ENCODE measurements at places on chromosomes 2 and 18.

DNA sequence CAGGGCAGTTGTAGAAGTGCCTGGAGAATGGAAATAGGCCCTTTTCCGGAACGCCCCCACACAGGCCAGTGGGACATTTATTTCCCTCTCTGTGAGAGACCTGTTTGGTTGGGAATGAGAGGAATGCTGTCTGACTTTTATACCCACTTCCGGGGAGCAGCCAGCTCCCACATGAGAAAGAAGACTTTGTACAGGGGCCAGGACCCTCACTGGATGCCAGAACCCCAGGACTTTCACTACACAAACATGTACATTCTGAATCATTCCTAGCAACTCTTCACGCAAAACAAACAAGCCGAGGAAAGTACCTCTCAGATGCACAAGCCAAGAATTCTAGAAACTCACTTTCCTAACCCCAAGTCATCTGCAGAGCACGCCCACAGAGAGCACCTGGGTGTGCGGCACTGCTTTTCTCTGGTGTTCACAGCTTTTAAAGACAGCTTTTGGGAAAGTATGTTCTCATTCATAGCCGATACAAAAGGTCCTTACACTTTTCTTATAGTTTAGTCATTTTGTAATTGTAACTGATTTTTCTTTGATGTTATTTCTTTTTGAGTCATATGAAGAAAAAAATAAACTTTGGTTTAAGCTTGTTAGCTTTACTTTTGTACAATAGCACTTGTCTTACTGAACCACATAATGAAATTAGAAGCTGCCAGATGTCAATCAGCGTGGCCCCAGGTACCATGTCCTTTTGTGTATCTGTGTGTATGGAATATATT, 856.1 kb upstream of the ID2 start:
- H3K4me1 ChIP-seq = no peaks in the 10 kb centered on the region
- H3K36me3 ChIP-seq = no peaks in the 10 kb centered on the region
- DNase-seq = peak; percentile 47
- H3K27ac ChIP-seq = peak overlapping the region; percentile 62

- peak; percentile 59 for DNase-seq
- H3K27me3 ChIP-seq = no peaks in the 10 kb centered on the region
- H3K4me1 ChIP-seq = no peaks in the 10 kb centered on the region
- no peak overlapping the region for H3K27ac ChIP-seq
These were observed 24.4 kb downstream of the ADRA2B start for GRCh38 chr2:96091711-96092572.

DNA sequence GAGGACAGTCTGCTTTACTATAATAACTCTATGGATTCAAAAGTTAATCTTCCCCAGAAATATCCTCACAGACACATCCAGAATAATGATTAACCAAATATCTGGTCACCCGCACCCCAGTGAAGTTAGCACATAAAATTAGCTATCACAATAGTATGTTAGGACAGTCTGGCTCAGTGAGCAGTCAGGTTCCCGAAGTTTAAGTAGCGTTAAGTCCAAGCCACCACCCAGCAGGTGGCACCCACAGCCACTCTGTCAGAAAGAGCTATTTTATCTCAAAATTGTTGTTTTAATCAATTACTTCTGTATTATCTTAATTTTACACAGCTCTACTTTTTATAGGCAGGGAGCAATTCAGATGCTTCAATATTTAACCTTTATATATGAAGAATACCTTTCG, 537.5 kb downstream of the MBD2 start:
- no peak overlapping the region for H3K27ac ChIP-seq
- no peaks in the 10 kb centered on the region for H3K36me3 ChIP-seq
- H3K4me1 ChIP-seq = no peaks in the 10 kb centered on the region
- DNase-seq = no peak
- peaks cover 5% of the 10 kb centered on the region for H3K27me3 ChIP-seq
- no peak overlapping the region for H3K4me3 ChIP-seq

DNA sequence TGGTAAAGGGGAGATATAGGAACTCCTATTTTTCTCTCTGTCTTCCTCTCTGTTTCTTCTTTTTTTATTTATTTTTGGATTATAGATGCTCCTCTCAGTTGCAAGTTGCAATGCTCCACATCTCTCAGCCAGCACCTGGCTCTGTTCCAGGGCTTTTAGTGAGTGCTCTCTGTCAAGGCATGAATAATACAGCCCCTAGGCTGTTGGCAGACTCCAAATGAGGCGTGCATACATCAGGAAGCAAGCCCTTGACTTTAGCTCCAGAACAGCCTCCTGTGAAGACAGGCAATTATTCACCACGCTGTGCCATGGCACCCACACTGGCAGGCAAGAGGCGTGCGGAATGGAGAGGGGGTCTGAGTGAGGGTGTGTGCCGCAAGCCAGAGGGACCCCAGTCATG, 228.1 kb upstream of the PXDN start:
- no peak overlapping the region for H3K27ac ChIP-seq
- H3K4me3 ChIP-seq = no peak overlapping the region
- no peaks in the 10 kb centered on the region for H3K36me3 ChIP-seq
- H3K4me1 ChIP-seq = no peaks in the 10 kb centered on the region
- DNase-seq = no peak

DNA sequence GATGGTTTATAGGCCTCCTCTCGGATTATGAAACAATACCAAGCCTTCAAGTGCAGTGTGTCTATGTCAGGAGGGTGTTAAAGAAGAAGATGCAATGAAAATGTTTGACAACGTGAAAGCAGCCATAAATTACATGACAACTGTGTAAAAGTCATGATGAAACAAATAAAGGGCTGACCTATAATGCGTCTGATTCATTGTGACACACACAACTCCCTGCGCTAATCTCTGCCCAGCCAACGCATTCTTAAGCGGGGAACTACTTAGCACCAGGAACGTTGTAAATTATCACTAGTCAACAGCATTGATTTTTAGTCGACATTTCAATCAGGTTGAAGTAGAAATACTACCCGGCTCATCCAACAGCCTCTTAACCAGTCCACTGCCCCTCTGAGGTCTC, 26.8 kb downstream of the BCL11A start:
- H3K36me3 ChIP-seq = no peaks in the 10 kb centered on the region
- DNase-seq = no peak
- H3K4me3 ChIP-seq = no peak overlapping the region
- peaks cover 18% of the 10 kb centered on the region for H3K4me1 ChIP-seq

GRCh38 chr2:157124731-157125130, 132.8 kb upstream of the GALNT5 start:
- no peaks in the 10 kb centered on the region for H3K36me3 ChIP-seq
- no peak for DNase-seq
- H3K4me3 ChIP-seq = no peak overlapping the region
- no peaks in the 10 kb centered on the region for H3K4me1 ChIP-seq
- no peak overlapping the region for H3K27ac ChIP-seq
- no peaks in the 10 kb centered on the region for H3K27me3 ChIP-seq

DNA sequence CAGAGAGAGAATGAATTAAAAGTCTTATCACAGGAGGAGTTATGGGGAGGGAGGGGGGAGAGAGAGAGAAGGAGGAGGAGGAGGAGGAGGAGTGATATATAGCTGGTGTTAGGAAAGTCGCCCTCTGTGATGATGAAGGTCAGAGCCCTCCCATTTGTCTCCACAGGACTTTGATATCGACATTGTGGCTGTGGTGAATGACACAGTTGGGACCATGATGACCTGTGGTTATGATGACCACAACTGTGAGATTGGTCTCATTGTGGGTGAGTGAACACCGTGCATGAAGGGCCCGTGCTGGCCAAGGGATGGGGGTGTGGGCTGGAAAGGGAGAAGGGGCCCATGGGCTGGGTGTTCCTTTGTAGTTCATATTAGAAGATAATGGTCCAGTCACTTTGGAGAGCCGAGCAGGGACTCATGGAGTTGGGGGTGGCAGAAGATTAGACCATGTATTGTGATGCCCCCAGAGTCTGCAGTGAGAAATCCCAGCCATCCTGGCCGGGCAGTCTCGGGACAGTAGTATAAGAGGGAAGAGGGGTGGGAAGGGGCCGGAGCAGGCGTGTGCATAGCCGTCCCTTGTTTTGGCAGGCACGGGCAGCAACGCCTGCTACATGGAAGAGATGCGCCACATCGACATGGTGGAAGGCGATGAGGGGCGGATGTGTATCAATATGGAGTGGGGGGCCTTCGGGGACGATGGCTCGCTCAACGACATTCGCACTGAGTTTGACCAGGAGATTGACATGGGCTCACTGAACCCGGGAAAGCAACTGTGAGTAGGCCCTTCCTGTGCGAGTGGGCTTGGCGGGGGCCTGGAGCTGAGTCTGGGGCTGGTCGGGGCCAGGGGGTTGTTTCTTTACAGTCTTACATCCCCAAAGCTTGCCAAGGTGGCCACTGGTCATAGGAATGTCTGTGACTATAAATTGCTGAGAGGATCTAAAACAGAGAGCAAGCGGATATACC, 40.0 kb downstream of the HK2 start:
- no peaks in the 10 kb centered on the region for H3K36me3 ChIP-seq
- H3K27ac ChIP-seq = no peak overlapping the region
- H3K4me3 ChIP-seq = no peak overlapping the region
- no peak for DNase-seq
- H3K27me3 ChIP-seq = no peaks in the 10 kb centered on the region

GRCh38 chr2:54374591-54375364, 81.3 kb upstream of the SPTBN1 start:
- no peaks in the 10 kb centered on the region for H3K36me3 ChIP-seq
- H3K27ac ChIP-seq = no peak overlapping the region
- H3K4me3 ChIP-seq = no peak overlapping the region
- no peaks in the 10 kb centered on the region for H3K27me3 ChIP-seq

GRCh38 chr18:37266290-37266689, 299.3 kb downstream of the CELF4 start:
- H3K27ac ChIP-seq = no peak overlapping the region
- H3K4me3 ChIP-seq = no peak overlapping the region
- no peaks in the 10 kb centered on the region for H3K4me1 ChIP-seq
- no peaks in the 10 kb centered on the region for H3K36me3 ChIP-seq
- H3K27me3 ChIP-seq = no peaks in the 10 kb centered on the region
- DNase-seq = no peak

GRCh38 chr2:230356084-230356483, 29.1 kb downstream of the SP140L start:
- H3K4me3 ChIP-seq = no peak overlapping the region
- no peak for DNase-seq
- no peaks in the 10 kb centered on the region for H3K4me1 ChIP-seq

DNA sequence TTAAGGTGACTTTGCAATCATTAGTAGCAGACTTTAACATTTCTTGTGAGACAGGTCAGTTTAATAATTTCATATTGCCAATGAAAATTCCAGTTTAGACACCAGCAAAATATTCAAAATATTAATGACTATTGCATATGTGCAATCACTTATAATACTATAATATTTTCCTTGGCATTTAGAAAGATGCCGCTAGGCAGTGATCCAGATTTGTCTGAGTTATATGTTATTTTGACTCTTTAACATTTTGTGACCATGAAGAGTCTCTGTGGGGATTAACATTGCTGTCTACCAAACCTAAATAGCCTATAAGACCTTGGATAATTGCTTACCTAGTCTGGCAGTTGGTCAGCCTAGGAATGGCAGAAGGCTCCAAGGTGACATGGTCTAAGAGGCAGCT, 389.6 kb downstream of the THSD7B start:
- no peaks in the 10 kb centered on the region for H3K36me3 ChIP-seq
- H3K4me3 ChIP-seq = no peak overlapping the region
- no peak overlapping the region for H3K27ac ChIP-seq
- DNase-seq = no peak
- H3K4me1 ChIP-seq = no peaks in the 10 kb centered on the region

GRCh38 chr18:47409519-47409918, 158.1 kb upstream of the SKOR2 start:
- DNase-seq = no peak
- H3K4me1 ChIP-seq = no peaks in the 10 kb centered on the region

DNA sequence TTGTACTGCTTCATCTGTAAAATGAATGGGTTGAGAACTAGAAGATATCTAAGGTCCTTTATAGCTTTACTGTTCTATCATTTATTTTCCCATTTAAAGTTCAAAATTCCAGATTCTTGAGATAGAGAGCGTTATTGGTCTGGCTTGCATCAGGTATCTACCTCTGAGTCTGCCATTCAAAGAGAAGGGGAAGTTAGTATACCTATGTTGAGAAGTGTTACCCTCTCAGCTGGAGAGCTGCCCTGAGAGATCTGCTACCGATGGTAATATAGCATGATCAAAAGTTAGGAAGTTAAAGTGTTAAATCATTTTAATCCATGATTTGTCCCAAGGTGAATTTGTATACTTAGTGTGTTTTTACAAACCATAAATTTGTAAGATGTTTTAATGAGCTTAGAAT, 7.4 kb downstream of the EPC2 start:
- H3K4me1 ChIP-seq = peaks cover 14% of the 10 kb centered on the region
- no peak overlapping the region for H3K27ac ChIP-seq
- no peak for DNase-seq
- H3K4me3 ChIP-seq = no peak overlapping the region

- H3K36me3 ChIP-seq = no peaks in the 10 kb centered on the region
- H3K27me3 ChIP-seq = no peaks in the 10 kb centered on the region
- no peak overlapping the region for H3K27ac ChIP-seq
- no peak for DNase-seq
- no peak overlapping the region for H3K4me3 ChIP-seq
These were observed 3.2 kb downstream of the LIPG start for GRCh38 chr18:49565101-49565500.

GRCh38 chr2:12236136-12236844, 480.4 kb upstream of the TRIB2 start:
- H3K27ac ChIP-seq = no peak overlapping the region
- H3K4me1 ChIP-seq = no peaks in the 10 kb centered on the region
- no peaks in the 10 kb centered on the region for H3K36me3 ChIP-seq
- H3K27me3 ChIP-seq = no peaks in the 10 kb centered on the region

DNA sequence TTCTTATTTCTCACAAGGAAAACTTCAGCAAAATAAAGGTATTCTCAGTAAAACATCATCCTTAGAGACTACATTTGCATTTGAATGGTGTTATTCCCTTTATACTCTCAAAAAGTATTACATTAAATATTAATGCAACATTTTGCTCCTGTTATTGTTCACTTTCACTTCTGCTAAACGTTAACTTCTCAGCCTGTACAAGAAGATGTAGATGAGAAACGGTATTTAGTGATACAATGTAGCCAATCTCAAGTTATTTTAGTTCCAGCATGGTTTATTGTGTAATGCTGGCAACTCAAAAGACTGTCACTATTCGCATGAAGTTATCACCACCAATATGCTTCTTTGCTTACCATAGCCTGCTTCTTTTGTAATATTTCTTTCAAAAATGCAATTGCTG, 514.1 kb downstream of the CPS1 start:
- no peaks in the 10 kb centered on the region for H3K27me3 ChIP-seq
- H3K36me3 ChIP-seq = no peaks in the 10 kb centered on the region
- no peaks in the 10 kb centered on the region for H3K4me1 ChIP-seq
- H3K27ac ChIP-seq = no peak overlapping the region
- H3K4me3 ChIP-seq = no peak overlapping the region
- DNase-seq = no peak

- H3K27ac ChIP-seq = no peak overlapping the region
- H3K27me3 ChIP-seq = no peaks in the 10 kb centered on the region
- DNase-seq = no peak
- H3K36me3 ChIP-seq = no peaks in the 10 kb centered on the region
These were observed 3.0 kb upstream of the IRS1 start for GRCh38 chr2:226802573-226802972.

All from pancreas (tissue), 10 donors.